ENCODE measurements at places on chromosomes 12 and 14.

GRCh38 chr12:20366776-20367409, 1.4 kb upstream of the PDE3A start:
- no peak for DNase-seq

- DNase-seq = no peak
Measured at GRCh38 chr12:125971981-125972380, 906.7 kb downstream of the AACS start.

DNA sequence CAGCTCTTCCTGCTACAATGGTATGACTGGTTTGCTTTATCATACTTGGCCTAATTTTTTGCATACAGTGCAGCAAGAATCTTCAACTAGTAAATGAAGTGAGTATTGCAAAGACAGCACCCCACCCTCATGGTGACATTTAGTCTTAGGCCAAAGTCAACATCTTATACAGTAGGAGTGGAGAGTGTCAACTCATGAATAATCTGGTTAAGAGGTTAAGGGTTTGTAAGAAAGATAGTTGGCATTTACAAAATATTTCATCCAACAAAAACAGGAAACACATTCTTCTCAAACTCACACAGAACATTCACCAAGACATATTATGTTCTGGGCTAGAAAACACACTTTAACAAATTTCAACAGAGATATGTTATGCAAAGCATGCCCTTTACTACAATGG, 2.2 kb upstream of the OAS1 start:
- no peak for DNase-seq

DNA sequence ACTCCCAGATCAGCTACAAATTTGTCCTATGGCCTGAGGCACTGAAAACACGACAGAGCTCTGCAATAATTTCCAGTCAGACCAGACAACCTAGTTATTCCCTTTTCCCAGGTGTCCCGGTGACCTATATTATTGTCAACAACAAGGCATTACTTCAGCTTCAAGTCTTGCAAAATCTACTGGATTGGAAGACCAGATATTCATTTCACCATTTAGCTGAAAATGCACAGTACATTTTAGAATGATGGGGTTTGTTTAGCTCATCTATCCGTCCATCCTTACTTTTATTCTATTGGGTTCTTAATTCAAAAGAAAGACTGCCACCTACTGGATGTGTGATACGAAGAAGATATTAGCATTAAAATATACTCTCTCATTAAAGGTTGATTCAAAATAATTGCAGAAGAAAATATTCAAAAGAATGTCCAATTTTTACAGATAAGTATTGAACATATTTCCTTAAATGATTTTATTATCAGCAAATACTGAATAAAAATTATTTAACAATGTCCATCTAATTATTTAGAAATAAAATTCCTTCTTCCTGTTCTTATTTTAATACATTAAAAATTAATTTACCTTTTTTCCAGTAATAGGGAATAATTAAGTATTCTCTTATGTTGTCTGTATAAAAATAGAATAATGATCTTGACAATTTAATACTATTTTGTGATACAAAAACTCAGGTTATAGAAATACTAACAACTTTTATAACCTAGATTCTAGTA, 244.9 kb upstream of the LRIG3 start:
- DNase-seq = peak; percentile 50

DNA sequence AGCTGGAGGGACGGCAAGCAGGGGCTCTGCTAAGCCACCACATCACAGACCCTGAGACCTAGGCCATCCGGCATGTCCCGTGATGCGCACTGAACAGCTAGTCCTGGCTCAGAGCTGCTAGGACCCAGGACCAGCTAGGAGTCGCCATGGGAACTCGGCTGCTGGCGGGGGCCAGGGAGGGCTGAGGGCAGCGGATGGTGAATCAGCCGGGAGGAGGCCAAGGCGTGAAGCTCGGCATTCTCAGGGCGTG, 5.1 kb downstream of the AHNAK2 start:
- peak; percentile 90 for DNase-seq
